SK-N-MC (cell line): ENCODE measurements at places on chromosomes 6 and 20.

- DNase-seq = no peak
These were observed 1044.6 kb upstream of the GJE1 start for GRCh38 chr6:141088171-141088570.

DNA sequence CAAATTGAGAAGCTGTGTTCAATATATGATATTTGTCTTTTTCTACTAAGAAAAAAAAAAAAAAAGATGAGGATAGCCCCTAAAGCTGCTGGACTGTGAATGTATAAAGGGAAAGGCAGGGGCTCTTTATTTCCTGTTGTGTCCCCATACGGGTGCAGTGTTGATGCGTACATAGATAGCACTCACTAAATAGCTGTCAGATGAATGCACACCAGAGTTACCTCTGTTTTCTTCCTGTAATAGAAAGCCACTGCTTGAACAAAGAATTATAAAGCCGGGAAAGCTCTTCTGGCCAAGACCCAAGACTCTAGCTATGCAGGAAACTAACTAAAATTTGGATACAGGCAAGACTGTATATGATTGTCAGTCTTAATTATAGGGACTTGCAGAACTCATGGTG is 260.0 kb downstream of the FARS2 start:
- no peak for DNase-seq

DNA sequence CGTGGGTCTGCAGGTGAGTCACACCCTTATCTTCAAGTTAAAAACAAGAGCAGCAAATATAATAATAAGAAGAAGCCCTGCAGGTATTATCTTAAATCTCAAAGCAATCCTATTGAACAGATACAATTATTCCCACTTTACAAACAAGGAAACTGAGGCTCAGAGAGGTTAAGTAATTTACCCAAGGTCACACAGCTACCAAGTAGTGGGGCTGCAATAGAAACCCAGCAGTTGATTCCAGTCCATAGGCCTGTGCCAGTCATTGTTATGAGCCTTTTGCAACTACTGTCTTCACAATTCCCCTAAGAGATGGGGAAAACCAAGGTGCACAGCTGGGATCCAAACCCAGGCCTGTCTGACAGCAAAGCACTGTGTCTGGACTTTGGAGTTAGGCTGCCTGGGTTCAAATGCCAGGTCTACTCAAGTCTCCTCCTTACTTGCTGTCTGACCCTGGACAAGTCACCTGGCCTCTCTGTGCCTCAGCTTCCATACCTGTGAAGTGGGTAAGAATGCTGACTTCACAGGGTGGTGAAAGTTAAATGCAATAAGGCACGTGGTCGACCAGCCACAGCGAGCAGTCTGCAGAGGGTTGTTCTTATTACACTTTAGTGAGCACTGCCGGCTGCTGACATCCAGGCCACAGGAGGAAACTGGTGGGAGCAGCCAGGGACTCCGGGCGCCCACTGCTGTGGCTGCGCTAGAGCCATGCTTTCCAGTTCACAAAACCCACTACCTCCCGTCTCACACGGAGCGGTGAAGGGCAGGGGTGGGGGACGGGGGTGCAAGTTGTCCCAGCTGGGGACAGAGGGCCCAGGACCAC is 6.1 kb downstream of the MYL9 start:
- DNase-seq = no peak

DNA sequence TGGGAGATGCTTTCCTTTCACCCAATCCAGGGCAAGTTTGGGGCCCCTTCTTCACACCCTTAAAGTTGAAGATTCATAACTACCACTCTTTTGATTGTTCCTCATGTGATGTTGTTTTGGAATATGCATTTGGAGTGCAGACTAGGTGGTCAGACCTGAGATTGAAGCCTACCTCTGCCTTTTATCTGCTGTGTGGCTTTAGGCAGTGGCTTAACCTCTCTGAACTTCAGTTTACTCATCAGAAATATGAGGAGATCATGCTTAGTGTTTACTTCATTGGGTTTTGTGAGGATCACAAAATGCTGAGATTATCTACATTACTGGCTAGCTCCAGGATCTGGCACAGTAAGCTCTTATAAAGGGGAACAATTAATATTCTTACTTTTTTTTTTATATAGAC is 26.4 kb upstream of the TCP11 start:
- DNase-seq = no peak

GRCh38 chr6:16759181-16759645 is 2.0 kb downstream of the ATXN1 start:
- no peak for DNase-seq

DNA sequence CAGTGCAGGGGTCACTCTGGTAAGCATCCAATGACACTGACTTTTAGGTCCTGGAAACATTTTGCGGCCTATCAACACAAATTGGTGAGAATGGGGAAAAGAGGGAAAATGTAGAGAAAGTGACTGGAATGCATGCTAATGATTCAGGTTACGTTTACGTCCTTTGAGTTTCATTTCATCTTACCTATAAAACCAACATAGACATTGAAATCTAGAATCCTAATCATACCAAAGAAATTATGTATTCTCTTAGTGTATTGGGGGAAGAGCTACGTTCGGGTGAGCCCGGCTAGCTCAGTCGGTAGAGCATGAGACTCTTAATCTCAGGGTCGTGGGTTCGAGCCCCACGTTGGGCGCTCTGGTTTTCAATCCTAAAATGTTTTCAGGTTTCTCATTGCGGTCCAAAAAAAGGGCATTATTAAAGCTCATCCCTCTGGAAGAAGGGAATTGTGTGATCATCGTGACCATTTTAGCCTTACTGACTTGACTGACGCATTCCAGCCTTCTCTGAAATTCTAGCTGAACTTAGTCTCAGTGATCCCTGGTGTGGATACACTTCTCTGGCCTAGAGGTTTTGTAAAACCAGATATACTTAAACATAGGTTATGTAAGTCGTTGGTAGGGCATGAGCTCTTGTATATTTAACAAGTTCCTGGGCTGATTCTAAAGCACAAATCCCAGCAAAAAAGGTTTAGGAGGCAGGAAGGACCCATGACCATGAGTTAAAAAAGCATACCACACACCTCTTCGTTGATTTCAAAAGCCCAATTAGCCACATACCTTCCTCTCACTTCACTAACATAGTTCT is 18.3 kb downstream of the HMGN4 start:
- peak; percentile 79 for DNase-seq

DNA sequence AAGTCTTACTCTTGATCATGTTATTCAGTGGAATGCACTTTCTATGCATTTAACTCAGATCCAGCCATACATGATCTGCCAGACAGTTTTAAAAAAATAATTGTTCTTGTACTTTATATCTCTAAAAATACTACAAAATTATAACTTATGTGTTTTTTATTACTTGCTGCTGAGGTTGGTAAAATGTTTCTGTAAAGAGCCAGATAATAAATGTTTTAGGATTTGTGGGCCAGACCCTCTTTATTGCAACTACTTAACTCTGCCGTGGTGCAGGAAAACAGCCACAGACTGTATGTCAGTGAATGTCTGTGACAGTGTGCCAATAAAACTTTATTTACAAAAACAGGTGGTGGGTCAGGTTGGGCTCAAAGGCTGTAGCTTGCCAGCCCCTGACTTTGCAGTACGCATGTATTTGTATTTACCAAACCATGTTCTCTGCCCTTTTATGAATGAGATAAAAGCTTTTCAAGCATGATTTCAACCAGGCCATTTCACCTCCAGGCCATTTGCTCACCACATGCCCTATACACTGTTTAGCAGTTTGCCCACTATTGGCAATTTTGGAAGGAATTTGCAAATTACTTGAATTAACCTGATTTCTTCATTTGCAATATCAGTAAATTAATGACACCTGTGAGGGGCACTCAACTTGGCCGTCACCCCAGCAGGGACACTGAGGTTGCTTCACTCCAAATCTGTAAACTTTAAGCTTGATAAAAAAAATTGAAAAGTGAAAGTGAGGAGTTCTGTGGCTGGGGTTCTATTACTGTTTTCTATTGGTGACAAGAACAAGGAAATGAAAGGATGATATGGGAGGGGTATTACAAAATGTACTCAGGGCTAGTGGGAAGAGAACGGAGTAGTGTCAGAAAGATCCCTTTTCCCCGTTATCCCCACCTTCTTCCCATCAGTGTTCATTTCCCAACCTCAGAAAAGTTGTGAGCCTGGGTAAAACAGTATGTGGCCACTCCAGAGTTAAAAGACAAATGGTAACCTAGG is 133.4 kb downstream of the CEBPB start:
- DNase-seq = no peak

DNA sequence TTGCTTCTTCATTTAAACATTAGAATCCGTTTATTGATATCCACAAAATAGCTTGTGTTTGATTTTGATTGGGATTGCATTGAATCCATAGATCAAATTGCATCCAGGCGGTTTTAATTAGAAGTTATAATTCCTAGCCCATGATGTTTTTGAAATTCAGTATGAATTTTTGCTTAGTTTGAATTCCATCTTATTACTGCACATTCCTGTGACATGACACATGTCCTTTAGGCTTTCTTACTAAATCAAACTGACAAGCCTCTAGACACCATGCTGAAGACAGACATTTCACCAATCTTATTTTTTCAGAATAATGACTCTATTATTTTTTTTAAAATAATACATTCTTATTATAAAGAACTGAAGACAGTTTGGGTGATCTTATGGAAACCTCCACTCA is 21.4 kb upstream of the PI16 start:
- DNase-seq = no peak

DNA sequence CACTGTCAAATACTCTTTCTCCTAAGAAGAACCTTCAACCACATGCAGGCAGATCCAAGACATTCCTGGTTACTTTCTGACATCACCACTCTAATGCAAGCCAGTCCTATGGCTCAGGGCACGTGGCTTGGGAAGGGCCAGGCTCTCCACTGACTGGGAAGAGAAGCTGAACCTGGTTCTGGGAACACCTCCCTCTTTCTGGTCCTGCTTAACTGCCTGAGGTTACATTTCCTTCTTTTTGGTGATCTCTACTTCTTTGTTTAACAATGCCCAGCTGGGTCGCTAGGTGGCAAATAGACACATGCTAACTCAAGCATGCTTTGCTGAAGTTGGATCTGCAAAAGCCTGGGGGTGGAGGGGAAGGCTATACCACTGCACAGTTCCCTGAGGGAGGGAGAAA is 249.8 kb downstream of the GMDS start:
- no peak for DNase-seq

DNA sequence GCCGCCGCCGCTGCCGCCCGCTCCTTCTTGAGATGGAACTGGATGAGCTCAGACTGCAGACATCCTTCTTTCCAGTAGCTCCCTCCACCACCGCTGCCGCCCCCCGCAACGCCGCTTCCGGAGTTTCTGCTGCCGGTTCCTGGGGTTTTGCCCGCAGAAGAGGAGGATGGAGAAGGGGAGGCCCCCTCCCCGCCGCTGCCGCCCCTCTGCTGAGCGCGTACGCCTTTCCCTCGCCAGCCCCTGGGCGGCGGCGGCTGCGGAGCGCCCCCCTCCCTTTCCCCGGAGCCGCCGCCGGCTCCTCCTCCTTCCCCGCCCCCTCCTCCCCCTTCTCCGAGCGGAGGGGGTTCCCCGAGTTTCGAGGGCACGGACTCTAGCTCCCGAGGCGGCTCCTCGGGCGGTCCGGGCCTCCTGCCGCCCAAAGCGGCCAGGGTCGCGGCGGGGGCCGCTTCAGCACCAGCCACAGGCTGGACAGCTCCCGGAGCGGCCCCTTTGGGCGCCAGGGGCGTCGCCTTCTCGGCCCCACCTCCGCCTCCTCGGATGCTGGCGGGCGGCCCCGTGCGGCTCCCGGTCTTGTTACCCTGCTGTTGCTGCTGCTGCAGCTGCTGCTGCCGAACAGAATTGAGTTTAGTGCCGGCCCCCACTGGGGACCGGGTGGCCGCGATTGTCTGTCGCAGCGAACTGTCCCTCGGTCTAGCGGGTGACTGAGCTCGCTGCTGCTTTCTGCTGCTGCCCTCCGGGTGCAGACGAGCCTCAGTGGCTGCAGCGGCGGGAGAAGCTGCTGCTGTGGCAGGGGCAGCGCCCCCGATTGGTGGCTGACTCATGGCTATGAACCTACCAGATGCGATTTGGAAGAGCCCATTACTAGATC is 3.1 kb downstream of the MTCL3 start:
- peak; percentile 63 for DNase-seq

- no peak for DNase-seq
These were observed 1515.4 kb upstream of the DEFB115 start for GRCh38 chr20:29741894-29742698.

DNA sequence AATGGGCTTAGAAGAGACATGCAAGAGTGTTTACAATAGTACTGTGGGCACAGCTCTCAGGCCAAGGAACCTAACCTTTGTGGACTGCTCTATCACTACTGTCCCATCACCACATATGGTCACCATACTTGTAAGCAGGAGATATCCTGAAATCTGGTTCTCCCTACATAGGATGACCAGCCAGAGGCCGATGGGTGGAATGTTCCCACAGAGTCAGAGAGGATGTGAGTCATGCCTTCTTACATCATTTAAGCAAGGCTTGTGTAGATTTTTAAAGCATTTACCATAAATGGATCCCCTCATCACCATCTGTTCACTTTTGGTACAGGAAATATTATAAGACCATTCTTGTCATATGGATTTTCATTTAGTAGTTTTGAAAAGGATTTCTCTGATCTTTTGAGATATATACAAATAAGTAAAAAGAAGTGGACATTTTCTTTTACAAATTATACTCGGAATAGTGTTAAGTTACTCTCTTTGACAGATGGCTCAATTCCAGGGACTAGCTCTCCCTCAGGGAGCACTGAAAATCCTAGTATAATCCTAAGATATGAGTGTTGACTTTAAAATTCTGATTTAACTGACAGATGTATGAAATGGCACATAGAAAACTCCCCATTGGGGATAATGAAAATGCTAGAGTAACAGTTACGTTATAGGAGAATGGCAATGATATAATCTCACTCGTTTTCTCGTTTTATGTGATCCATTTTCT is 6.6 kb downstream of the HTR1B start:
- DNase-seq = no peak

- no peak for DNase-seq
These were observed 55.8 kb downstream of the LYRM2 start for GRCh38 chr6:89582669-89583325.

GRCh38 chr6:51584163-51584562 is 503.2 kb downstream of the PKHD1 start:
- no peak for DNase-seq

GRCh38 chr6:131003488-131004386 is 59.3 kb downstream of the EPB41L2 start:
- DNase-seq = no peak

- DNase-seq = peak; percentile 77
These were observed 17.0 kb downstream of the GPX5 start for GRCh38 chr6:28542440-28543296.

- DNase-seq = no peak
These were observed 10.8 kb downstream of the CTSZ start for GRCh38 chr20:58996226-58996611.

DNA sequence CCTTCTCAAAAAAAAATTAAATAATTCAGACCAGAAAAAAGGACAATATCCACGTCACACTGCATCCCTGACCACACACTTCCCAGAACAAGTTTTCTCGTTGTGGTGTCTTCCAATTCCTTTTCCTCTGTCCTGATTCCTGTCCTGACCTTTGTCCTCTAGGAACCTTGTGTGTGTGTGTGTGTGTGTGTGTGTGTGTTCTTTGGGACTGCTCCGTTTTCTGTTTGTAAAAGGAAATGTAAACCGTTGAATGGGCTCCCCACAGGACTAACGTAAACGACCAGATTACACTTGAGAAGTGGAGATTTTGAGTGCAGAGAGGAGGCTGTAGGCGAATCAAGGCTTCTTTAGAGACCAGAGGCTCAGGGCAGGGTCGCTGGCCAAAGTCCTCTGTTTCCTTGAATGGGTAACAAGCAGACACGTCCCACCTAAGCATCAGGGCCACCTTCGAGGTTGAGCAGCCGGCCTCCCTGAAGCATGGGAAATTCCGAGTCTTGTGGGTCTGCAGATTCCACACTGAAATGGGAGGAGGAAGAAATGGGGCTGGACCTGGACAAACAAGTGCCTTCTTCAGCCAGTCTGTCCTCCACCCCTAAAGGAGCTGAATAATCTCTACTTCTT is 7.3 kb downstream of the ZBTB46 start:
- DNase-seq = no peak

GRCh38 chr6:28589234-28589956 is 63.7 kb downstream of the GPX5 start:
- peak; percentile 97 for DNase-seq
